ENCODE measurements at places on chromosomes 5 and 9. TPM values are rescaled to one million over a fixed set of nuclear protein-coding genes. Genes with fewer than 3 reads are reported as not detected.

DNA sequence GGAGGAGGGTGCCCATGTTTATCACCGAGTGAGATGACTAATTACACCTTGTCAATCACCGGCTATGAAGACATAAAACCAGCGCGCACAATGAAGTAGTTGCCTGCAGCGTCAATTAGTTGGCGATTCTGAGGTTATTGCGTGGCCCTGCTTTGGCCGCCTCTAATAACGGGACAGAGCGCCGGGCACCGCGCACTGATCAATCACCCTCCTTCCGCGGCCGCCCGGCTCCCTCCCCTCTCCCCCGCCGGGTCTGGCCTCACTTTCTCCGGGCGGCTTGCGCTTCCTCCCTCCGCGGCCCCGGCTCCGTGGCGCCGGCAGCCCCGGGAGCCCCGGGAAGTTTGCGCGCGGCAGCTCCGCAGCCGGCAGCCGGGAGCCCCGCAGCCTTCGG is 3.3 kb upstream of the LHX2 start:
- no peak for DNase-seq

GRCh38 chr5:92353107-92354030 is 970.3 kb upstream of the ARRDC3 start:
- no peak for DNase-seq

DNA sequence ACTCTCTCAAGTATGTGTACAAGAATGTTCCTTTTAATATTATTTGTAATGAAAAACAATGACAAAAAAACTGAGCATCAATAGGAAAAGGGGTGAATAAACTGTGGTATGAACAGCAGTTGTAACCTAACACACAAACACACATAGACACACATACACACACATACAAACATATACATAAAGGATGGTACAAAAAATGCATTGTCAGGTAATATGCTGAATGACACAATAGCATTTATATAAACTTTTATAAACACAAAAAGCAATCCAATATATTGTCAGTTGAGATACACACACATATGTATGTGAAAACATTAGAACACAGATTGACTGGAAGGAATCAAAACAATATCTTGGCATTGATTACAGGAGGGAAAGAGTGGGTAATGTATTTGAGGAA is 227.0 kb upstream of the ISL1 start:
- no peak for DNase-seq

DNA sequence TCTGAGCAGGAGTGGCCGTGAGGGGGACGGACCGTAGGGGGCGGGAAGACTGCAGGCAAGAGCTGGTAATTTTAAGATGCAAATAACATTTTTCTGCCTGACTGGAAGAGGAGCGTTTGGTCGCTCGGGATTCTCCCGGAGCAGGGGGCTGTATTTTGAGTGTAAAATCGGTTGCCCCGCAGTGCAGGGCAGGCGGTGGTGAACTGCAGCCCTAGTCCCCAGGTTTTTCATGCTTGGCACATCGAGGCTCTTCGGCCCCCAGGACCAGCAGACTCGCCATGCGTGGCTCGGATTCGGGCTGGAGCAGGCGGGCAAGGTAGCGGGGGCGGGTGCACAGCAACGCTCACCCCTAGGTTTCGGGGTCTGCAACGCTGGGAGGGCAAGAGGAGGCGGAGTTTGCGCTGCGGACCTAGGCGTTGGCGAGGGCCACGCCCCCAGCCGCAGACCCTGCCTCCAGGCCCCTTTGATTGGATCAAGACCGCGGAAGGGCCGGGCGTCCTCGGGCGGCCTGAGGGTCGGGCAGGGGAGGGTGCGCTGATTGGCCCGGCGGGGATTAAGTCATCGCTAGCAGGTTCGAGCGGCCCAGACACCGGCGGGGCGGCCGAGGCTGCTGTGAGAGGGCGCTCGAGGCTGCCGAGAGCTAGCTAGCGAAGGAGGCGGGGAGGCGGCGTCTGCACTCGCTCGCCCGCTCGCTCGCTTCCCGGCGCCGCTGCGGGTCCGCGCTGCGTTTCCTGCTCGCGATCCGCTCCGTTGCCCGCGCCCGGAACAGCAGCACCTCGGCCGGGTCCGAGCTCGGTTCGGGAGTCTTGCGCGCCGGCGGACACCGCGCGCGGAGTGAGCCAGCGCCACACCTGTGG is at the start of gene ARHGAP26:
Gene ARHGAP26, plus strand, starts transcription at position 585 of the 857 bp plus-strand sequence. CDS start 385 bp downstream, outside the sequence.
- peak; percentile 96 for DNase-seq

- DNase-seq, result no peak
Measured at GRCh38 chr5:161432798-161433197, 113.7 kb downstream of the GABRB2 start.

GRCh38 chr9:106082621-106083020 is 388.3 kb downstream of the TMEM38B start:
- DNase-seq, result peak; percentile 19

- DNase-seq, result no peak
Measured at GRCh38 chr5:141692533-141692888, 10.5 kb upstream of the ARAP3 start.

GRCh38 chr5:63022403-63022802 is 443.8 kb downstream of the LRRC70 start:
- DNase-seq, result no peak

- DNase-seq, result no peak
Measured at GRCh38 chr5:518721-519120, 5.5 kb downstream of the SLC9A3 start.

The CDKN2A gene
- polyA plus RNA-seq, result not detected

The NR2F1-AS1 gene
- polyA plus RNA-seq, result 53.4 TPM

DNA sequence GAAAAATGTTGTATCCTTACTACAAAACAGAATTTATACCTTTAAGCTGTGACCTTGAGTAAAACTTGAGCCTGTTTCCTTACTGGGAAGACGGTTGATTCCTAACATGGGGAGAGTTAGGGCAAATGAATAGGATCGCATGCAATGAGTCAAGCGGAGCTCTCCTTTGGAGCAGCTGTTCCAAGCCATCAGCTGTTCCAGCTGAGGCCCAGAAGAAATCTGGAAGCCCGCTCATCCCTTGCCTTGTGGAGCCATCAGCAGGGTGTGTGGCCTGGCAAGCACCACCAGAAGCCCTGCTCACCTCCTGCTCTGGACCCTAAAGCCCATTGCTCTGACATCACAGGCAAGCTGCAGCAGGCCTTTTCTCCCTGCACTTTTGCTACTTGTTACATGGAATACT is 8.0 kb downstream of the KIAA1191 start:
- DNase-seq, result no peak

DNA sequence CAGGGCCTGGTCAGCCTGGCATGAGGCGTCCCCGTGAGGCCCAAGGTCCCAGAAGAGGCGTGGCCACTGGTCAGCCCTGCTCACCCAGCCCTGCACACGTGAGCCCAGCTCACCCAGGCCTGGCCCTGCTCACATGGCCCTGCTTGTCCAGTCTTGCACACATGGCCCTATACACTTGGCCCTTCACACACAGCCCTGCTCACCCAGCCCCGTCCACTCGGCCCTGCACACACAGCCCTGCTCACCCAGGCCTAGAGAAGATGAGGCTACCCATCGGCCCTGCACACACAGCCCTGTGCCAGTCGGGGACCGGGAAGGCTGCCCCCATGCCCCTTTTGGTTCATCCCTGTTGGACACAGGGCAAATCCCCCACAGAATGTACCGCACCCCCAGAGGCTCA is 28.4 kb downstream of the ZDHHC11B start:
- DNase-seq, result no peak

DNA sequence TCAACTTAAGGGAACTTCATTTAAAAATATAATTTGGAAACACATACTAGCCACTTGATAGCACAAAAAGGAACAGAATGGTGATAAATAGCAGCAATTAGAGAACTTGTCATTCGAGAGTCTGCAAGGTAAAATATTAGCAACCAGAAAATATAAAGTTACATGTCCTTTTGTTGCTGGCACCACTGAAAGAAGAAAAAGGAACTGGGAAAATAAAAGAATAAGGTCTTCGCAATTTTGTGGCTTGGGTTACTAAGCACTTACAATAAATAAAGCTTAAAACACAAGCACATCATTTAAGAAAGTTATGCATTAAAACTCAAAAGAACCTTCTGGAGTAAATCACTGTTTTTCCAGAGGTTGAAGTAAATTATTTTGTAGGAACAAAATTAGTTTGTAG is 149.9 kb upstream of the FBN2 start:
- no peak for DNase-seq

GRCh38 chr5:110572729-110573128 is 153.7 kb downstream of the TMEM232 start:
- DNase-seq, result no peak

The KIF24 gene
- 7.1 TPM for polyA plus RNA-seq

The GPX8 gene
- 65.4 TPM for polyA plus RNA-seq

The DNM1 gene
- 248 TPM for polyA plus RNA-seq

DNA sequence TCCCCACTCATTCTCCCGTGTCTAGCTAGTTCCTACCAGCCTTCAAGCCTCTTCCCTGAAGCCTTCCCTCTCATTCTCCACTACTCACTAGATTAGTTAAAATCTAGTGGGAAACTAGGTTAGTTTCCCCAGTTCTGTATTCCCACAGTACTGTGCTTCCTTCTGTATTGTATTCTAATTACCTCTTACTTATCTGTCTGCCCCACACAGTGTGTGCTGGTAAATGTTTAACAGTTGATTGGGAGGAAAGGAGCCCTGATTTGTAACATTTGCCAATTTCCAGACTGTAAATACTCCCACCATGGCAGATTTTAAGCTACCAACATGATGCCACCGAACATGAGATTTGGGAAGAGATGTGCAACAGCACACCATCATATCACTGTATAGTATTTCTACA is 8.3 kb downstream of the KLHL3 start:
- no peak for DNase-seq
